CD4-positive, alpha-beta T cell treated with Interleukin-4 for 4 hours (primary cell): ENCODE measurements at places on chromosomes 1 and 21.

- no peak for DNase-seq
Measured at GRCh38 chr1:157099633-157100009, at the start of gene ETV3L. Gene ETV3L, minus strand, starts transcription at chr1:157099808. Its CDS starts 285 bp downstream, at chr1:157099523.

DNA sequence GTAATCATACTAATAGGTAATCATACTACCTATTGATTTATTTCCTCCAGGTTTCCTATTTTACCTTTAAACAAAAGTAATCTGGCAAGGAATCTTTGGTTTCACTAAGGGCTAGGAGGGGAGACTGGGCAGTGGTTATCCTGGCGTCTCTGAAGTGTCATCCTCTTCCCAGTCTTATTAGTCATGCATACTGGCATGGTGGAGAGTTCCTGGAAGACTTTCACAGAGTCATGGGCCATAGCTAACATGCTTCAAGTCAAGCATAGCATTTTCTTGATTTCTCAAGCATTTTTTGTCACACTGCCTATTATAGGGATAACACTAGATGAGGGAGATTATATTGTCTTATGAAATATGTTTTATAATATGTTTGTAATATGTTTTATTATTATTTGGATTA lies 64.0 kb upstream of the ASB17 start:
- DNase-seq = no peak

DNA sequence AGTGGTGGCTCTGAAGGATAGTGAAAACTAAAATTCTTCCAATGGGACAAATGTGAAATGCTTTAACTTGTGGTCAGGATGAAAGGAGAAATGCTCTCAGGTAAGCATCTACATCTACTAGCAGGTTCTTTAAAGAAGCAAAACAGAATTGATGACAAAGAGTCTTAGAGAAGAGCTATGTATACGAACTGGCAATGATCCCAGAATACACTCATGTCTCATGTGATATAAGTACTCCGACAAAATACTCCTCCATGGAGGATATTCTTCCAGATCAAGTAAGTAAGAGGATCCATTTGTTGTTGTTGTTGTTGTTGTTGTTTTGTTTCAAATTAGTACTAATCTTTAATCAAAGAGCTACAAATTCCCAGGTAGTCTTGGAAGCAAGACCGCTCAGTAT lies 174.0 kb upstream of the ATP1B1 start:
- no peak for DNase-seq

DNA sequence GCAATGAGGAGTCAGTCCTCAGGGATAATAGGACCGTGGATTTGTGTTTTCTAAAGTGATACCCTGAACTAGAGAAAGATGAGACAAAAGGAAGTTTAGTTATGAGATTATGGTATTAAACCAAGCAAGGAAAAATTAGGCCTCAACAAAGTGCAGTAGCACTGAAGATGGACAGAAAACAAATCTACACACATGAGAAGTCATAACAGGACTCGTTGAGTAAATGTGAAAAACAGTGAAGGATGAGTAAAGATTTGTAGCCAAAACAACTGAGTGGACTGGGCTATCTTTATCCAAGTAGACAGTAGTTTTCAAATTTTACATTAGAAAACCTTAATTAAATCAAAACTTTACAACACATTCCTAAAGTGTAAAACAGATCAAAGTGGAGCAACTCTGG lies 15.0 kb downstream of the EPRS1 start:
- no peak for DNase-seq

- DNase-seq = no peak
Measured at GRCh38 chr1:2014741-2015735, 4.1 kb upstream of the GABRD start.

GRCh38 chr1:31931593-31932225 lies 6.5 kb downstream of the PTP4A2 start:
- DNase-seq = peak; percentile 60

GRCh38 chr1:234901491-234902049 lies 227.1 kb downstream of the TOMM20 start:
- no peak for DNase-seq

DNA sequence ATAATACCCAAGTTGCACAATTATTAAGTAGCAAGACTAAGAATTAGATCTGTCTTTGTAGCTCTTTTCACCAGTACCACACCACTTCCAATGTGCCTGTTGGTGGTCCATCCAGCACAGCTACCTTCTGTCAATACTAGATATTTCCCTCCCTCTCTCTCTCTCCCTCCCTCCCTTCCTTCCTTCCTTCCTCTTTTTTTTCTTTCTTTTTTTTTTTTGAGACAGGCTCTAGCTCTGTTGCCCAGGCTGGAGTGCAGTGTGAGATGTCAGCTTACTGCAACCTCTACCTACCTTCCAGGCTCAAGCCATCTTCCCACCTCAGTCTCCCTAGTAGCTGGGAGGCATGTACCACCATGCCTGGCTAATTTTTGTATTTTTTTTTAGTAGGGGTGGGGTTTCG lies 21.1 kb downstream of the KPNA6 start:
- DNase-seq = no peak

GRCh38 chr1:44408212-44408582 lies 3.1 kb downstream of the RNF220 start:
- DNase-seq = no peak

- no peak for DNase-seq
Measured at GRCh38 chr1:65036570-65037051, 70.3 kb upstream of the JAK1 start.

- DNase-seq = no peak
Measured at GRCh38 chr1:170067253-170067819, 7.2 kb downstream of the KIFAP3 start.

GRCh38 chr1:68010090-68010489 lies 40.3 kb downstream of the DIRAS3 start:
- DNase-seq = no peak

- no peak for DNase-seq
Measured at GRCh38 chr1:202205523-202206190, 12.1 kb downstream of the LGR6 start.

DNA sequence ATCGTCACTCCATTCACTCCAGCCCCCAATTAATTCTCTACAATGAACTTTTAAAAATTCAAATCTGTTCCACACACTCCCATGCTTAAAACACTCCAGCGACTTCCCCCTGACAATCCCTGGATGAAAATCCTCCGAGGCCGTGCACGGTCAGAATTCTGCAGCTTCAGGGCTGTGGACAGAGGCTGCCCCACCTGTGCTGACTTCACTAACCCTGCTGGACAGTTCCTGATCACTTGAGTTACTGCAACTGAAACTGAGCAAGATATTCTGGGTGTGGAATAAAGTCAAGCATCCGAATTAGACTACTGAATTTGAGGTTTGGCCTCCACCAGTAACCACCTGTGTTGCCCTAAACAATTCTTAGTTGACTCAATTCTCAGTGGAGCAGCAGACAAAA lies 1.0 kb upstream of the JAK1 start:
- no peak for DNase-seq

DNA sequence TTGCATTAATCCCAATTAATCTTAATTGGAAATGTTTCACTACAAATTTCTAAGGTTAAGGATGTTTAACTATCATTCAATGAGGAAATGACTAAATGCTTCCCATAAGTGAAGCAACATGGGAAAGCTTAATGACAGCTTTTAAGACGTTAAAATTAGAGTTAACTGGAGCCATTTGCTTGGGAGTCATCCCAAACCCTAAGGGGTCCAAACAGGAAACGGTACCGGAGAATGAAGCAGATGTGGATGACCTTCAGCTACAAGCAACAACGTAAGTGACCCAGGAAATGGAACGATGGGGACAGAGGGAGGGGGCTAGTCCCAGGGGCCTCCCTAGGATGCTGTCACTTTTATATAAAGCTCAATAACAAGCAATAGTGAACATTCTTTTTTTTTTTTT lies 62.2 kb downstream of the CAPZB start:
- DNase-seq = no peak

DNA sequence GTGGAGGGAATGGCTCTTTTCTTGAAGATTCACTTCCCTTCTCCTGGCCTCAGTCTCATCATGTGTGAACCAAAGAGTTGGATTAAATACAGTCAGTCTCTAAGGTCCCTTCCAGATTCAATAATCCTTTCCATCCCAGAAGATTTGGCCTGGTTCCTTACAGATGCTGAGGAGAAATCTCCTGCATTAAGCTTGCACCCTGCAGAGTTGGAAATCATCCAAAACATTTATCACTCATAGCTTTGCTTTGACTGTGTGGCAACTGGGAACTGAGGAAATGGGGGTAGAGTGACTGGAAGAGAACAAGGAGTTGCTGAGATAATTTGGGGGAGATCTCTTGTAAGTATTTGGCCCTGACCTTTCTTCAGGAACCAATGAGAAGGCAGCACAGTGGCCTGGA lies 220.5 kb upstream of the SGIP1 start:
- no peak for DNase-seq

- no peak for DNase-seq
Measured at GRCh38 chr1:236753516-236753915, 41.6 kb upstream of the MTR start.

GRCh38 chr1:23588749-23589548 lies 29.6 kb upstream of the ID3 start:
- no peak for DNase-seq

DNA sequence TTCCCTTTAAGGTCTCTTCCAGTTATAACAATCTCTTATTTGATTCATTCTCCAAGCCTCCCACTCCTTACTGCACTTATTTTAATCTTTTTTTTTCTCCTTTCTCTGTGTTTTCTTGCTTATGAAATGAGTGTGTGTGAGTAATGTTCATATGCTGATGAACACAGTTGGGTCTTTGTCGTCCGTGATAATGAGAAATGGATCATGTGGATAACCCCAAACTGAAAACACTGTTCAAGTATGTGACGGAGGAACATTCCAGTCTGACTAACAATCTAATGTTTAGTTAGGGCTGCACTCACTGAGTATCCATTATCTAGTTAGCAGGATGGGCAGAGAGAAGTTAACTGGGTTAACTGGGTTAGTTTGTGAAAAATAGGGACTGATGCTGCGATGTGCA lies 253.1 kb upstream of the DUSP10 start:
- no peak for DNase-seq

DNA sequence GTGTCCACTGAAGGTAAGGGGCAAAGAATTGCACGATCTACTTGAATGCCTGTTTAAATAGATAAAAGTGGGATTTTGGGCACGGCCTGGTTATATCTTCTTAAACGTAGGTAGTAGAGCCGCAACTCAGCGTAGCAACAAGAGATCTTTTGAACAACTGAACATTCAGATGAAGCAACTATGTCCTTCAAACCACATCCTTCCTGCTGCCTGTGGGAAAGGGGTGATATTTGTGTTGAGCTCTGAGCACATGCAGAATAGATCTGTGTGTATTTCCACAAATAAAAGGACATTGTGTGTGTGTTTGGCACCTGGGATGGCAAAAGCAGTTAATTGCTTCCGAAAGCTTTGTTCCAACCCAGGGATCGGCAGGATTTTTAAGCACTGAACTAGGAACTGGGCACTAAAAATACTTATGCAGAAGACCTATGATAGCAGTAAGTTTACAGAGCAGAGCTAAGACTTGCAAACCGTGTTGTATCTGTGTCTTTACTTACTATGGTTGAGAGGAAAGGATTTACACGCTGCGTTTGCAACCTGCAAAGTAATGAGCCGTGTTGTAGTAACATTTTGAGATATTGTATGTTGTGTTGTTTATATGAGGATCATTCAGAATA lies 333.4 kb downstream of the CHRM3 start:
- DNase-seq = peak; percentile 67

DNA sequence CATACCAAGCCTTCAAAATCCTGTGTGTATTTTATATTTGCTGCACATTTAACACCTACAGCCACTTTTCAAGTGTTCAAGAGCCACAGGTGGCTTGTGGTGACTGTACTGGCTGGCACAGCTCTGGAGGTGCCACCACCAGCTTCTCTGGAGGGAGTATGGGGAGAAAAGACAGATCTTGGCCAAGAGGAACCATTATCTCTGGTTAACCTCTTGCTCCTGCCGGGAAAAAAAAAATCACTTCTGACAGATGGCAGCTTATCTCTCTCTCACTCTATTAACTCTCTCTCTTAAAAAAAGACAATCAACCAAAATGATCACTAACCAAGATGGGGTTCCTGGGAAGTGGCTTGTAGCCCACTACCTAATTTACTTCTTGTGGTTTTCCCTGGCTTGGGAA lies 1.2 kb upstream of the RIIAD1 start:
- no peak for DNase-seq

DNA sequence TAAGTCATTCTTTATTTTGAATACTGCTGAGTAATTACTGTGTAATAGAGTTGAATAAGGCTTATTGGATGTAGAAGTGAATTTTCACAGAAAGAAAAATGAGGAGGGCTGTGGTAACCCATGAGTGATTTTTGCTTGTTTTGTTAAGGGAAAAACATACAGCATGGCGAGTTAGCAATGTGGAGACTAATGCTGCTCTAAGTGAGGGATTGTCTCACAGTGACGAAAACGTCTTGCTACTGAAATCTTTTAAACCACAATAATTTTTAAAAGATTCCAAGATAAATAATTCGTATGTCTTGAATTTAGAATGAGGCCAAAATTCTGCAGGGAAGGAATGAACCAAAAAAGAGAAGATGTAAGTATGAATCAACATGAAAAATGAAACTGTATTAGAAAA lies 16.2 kb upstream of the PLA2G4A start:
- no peak for DNase-seq

DNA sequence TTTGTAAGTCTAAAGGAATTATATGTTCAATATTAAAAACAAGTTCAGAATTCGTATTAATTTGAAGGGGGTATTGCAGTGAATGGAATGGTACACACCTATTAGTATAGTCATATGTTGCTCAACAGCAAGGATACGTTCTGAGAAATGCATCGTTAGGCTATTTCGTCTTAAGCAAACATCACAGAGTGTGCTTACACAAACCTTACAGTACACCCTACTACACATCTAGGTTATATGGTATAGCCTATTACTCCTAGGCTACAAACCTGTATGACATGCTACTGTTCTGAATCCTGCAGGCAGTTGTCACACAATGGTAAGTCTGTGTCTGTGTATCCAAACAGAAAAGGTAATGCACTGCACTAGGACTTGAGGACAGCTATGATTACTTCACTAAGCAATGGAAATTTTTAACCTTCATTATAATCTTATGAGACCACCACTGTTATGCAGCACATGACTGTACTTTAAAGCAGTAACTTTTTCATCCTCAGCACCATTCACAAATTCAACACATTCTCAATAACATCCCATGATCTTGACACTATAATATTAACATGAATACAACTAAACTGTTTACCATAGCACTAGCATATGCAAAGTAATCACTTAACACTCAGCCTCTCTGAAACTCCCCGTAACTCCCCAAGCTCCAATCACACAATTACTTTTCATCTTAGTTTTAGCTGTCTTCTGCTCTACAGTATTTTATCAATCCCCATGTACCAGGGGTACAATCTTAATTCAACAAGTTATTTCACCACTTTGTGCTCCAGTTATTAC lies 14.4 kb upstream of the PSMG1 start:
- no peak for DNase-seq
